ENCODE measurements at places on chromosomes 2 and 18. TPM values are rescaled to one million over a fixed set of nuclear protein-coding genes. Genes with fewer than 3 reads are reported as not detected.

The AMMECR1L gene
- polyA plus RNA-seq = 18.8 TPM

The CGREF1 gene
- 7.9 TPM for polyA plus RNA-seq

The SIX2 gene
- polyA plus RNA-seq = 0.06 TPM

The ESPNL gene
- polyA plus RNA-seq = 0.15 TPM

The EFEMP1 gene
- polyA plus RNA-seq = 482 TPM

The MYO5B gene
- 3.4 TPM for polyA plus RNA-seq

The TTC21B gene
- polyA plus RNA-seq = 14.5 TPM

The ELOA2 gene
- polyA plus RNA-seq = not detected

The ANKRD53 gene
- 3.3 TPM for polyA plus RNA-seq

All from ovary (tissue), 10 donors.